ENCODE measurements at places on chromosomes 13 and 19.

DNA sequence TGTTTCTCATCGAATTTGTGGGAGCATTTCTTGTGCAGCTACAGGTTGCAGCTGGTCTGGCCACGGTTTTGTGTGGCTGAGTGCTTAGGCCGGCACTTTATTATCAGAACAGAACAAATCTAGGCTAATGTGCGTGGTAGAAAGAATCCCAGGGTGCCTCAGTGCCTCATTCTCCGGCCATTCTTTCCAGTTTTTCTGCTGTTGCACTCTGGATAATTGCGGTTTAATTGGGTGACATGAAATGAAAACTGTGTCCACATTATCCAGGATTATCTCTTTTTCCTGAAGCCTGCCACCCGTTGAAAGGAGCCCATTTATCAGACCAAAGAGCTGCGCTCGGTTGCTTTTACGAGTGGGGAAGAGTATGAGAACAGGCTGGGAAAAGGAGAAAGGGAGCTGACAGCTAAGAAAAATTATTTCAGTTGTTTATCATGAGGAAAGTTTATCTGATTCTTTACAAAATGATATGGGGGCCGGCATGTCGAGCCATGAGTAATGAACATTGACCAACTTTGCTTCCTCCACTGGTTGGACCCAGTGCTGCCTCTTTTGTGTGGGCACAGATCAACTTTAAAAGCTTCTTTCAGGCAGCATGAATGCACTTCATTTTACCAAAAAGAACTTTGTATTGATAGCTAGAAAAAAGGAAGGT is 117.0 kb upstream of the SOX21 start:
- peak; percentile 82 for DNase-seq

- no peak for DNase-seq
Measured at GRCh38 chr13:34216256-34216655, 398.3 kb downstream of the RFC3 start.

DNA sequence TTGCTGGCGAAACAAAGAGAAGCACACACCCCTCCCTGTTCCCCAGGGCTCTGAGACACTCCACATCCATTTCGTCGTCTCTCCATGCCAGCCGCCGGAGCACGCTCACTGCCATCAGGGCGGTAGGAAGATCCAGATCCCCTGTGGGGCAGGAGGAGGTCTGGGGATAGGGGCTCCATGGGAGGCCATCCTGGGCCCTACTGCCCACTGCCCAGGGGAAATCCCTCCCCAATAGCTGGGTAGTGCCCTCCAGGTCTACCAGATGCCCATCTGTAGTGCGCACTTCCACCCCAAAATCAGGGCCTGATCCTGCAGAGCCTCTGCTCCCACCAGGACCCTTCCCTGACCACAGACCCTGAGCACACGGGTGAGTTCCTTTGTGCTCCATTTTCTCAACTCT is 80.3 kb downstream of the EFNB2 start:
- DNase-seq = no peak

GRCh38 chr19:18173054-18173571 is 500 bp upstream of the IFI30 start:
- no peak for DNase-seq

DNA sequence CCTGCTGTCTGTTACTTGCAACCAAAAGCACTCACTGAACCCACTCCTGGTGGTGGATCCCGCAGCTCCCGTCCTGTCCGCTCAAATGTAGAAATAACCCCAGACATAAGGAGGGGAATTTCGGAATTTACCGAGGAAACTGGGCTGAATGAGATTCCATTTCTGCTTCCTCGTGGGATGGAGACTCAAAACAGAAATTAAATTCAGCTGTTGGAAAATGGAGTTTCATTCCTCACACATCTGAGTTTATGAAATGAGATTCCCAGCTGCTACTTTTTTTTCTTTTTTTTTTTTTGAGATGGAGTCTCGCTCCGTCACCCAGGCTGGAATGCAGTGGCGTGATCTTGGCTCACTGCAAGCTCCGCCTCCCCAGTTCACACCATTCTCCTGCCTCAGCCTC is 44.3 kb downstream of the COLGALT1 start:
- no peak for DNase-seq

Data from NCI-H748 treated with DMSO at 0.1 percent for 48 hours (cell line).